ENCODE measurements at places on chromosomes 6 and 20.

- DNase-seq, result no peak
These were observed 81.4 kb upstream of the HEY2 start for GRCh38 chr6:125668071-125668470.

DNA sequence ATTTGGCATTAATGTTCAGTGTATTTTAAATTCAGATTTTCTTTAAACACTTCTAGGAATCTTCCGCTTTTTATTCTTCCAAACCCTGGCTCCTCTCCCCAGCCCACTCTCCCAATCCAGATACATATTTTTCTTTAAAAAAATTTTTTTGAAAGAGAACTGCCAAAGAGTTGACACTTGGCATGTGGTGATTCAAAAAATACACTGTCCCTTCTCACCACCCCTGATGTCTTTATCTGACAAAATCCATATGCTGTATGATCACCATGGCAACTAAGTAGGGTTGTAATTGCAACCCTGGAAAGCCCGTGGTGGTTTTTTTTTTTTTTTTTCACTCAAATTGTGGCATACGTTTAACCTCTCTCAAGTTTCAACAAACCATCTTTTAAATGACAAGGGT is 355.8 kb upstream of the SASH1 start:
- DNase-seq, result no peak

DNA sequence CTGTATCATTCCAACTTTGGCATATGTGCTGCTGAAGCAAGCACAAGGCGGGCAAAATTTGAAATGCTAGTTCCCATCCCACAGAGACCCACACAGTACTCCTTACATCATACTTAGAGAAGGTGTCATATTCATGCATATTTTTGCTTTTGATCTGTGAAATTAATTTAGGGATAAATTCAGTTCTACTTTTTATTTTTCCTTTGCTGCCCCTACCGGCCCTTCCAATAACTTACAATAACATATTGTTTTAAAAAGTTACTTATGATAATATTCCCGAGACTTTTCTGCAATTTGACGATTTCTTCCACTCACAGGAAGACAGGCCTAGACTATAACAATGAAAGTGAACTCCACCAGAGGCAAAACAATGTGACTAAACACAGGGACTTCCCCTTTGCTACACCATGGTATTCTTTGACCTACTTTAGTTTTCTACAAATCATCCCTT is 35.0 kb downstream of the SESN1 start:
- DNase-seq, result no peak

- no peak for DNase-seq
These were observed 166.2 kb downstream of the SCML4 start for GRCh38 chr6:107657755-107658461.

DNA sequence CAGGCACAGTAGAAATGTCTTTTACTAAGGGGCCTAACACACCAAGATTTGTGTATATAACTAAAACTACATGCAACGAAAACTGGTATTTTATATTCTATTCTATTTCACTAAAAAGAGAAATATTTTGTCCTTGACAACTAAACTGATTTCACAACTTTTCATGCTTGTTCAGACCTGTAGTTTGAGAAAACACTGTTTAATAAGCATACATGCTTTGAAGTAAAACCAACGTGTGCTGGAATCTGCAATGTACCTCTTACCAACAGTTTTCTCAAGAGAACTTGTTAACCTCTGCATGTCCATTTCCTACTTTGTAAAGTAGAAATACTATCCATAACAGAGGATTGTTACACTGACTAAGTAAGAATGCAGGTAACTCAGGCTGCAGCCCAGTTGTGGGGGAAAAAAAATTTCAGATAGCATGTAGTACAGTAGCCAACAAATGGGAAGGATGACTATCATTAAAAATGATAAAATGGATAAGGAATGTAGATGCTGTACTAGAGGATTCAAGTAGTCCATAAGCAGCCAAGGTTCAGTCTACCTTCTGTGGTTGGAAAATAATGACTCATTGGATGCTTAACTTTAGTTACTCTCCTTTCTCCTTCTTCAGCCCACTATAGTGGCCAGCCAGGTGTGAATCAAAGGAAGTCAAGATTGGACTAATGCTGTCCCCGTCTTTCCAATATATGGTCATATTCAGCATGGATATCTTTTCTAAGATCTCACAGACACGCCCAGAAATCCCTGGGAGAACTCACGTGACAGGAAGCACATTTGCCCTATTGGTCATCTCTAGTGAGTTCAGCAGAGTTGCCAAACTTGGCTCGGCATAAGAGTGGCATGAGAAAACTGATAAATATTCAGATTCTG is 65.2 kb downstream of the HFE start:
- no peak for DNase-seq

- no peak for DNase-seq
These were observed 45.7 kb upstream of the TPD52L1 start for GRCh38 chr6:125107896-125108295.

GRCh38 chr6:105641504-105641903 is 238.6 kb upstream of the PREP start:
- no peak for DNase-seq

DNA sequence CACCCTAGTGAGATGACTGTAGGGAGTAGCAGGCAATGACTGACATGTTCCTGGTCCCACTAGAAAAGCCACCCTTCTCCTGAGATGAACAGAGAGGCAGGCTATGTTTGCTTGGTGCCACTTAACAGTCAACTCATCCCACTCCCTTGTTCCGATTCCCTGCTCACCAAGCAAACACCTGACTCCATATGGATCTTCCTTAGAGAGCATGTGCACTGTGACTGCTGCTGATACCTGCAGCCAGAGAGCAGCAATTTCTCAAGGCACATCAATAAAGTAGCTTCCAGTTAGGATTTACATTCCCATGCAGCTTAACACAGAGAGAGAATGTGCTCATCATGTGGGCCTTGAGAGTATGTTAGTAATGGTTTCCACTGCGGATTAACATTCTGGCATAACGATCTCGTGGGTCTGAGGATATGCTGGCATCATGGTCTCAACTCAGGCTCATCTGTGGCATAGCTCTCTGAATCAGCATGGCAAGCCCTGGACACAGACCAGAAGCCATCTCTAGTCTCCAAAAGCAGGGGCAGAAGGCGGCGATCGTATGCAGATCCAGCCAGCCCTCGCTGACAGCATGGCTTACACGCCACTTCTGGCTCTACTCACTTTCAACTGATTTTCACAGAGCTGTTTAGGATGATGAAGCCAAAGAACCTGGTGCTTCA is 43.9 kb downstream of the ATXN1 start:
- no peak for DNase-seq

- DNase-seq, result no peak
These were observed 2.9 kb downstream of the SLC2A4RG start for GRCh38 chr20:63742381-63743024.

DNA sequence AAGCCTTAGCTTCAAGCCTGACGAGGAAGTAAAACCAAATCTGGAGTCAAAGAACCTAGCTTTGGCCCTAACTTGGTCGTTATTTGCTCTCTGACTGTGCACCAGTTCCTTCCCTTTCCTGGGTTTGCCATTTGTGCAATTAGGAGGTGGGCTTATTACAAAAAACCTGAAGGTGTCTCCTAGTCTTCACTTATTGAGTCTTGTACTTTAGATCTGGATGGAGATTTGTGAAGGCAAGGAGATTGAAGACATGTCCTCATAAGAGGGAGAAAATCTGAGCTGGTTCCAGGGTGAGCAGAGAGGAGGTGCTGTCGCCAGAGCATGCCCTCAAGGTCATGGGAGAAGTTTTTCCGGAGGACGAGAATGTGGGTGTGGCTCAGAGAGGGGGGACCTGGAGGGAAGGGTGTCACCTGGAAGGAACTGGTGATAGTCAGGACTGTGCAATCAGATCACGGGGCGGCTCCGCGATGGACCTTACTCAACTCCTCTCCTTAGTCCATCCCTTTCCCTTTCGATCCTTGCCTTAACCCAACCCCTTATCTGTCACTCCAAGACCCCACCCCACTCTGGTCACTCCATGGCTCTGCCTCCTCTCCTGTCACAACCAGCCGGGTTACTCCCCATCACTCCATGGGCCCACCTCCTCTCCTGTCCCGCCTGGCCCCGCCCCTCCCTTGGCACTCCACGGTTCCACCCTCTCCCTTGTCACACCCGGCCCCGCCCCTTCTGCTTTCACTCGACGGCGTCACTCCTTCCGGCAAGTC is 588 bp upstream of the ACSS2 start:
- DNase-seq, result no peak

DNA sequence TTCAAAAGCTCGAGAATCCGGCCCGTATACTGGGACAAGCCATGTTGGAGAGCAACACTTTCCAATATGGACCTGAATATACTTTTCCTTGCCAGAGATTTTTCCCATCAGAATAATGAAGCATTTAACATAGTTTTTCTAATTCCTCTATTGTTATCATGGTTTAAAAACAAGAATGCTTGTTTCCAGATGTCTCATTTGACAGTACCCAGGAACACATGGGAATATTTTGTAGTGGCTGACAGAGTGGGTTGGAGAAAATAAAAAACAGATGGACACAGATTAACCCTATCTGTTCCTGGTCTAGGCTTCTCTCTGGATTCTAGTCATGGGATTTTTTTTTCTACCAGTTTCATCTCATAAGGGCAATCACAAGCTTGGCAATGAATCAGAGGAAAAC is 164.8 kb upstream of the CEP162 start:
- DNase-seq, result no peak

DNA sequence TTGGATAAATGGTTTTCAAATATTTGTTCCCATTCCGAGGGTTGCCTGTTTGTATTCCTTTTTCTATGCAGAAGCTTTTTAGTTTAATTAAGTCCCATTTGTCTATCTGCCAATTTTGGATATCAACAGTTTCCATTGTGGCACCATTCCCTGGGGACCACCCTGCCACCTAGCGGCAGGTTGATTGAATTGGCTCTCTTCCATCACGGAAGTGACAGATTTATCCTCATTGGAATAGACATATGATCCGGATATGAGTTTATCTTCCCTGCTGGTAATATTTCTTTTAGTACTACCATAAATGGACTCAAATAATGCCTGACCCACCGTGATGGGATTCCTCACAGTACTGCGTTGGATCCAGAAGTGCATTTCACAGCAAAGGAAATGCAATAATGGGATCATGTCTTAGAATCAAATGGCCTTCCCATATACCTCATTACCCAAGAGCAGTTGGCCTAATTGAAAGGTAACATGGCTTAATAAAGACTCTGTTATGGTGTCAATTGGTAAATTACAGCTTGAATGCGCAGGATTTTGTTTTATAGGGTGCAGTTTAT is 327.0 kb downstream of the BMP2 start:
- DNase-seq, result no peak

GRCh38 chr20:47875297-47876025 is 90.2 kb upstream of the SULF2 start:
- DNase-seq, result no peak

GRCh38 chr6:136930528-136930927 is 8.4 kb downstream of the SLC35D3 start:
- no peak for DNase-seq

GRCh38 chr6:142307963-142308748 is 6.3 kb downstream of the ADGRG6 start:
- no peak for DNase-seq

DNA sequence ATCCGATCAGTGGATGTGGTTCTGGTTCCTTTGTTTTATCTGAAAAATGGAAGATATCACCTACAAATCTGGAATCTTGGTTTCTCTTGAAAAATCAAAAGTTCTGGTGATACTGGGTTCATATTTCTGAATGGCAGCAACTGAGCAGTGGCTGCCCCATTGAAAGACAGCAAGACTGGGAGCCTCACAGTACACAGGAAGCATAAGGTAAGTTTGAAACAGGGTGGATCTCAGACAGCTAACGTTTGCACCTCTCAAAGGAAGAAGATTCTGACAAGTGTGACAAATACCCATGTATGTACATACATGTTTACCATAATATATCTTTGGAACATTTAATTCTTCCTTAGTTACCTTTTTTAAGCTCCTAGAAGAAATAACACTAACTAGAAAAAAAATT is at the start of gene SAMD3:
SAMD3 (minus strand) TSS at position 177 of the 400 bp plus-strand sequence. CDS start 7,678 bp downstream, outside the sequence.
- DNase-seq, result no peak

- no peak for DNase-seq
These were observed 2.2 kb downstream of the SNTA1 start for GRCh38 chr20:33441142-33441955.

- no peak for DNase-seq
These were observed 230.2 kb upstream of the RNF24 start for GRCh38 chr20:4245542-4245941.

DNA sequence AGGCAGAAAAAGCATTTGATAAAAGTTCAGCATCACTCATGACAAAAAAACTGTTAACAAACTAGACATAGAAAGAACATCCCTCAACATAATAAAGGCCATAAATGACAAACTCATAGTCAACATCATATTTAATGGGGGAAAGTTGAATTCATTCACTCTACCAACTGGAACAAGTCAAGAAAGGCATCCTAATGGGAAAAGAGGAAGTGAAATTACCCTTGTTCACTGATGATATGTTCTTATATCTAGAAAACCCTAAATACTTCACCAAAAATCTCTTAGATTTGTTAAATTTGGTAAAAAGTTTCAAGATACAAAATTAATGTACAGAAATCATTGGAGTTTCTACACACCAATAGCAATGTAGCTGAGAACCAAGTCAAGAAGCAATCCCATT is 48.9 kb downstream of the GGTLC1 start:
- no peak for DNase-seq

DNA sequence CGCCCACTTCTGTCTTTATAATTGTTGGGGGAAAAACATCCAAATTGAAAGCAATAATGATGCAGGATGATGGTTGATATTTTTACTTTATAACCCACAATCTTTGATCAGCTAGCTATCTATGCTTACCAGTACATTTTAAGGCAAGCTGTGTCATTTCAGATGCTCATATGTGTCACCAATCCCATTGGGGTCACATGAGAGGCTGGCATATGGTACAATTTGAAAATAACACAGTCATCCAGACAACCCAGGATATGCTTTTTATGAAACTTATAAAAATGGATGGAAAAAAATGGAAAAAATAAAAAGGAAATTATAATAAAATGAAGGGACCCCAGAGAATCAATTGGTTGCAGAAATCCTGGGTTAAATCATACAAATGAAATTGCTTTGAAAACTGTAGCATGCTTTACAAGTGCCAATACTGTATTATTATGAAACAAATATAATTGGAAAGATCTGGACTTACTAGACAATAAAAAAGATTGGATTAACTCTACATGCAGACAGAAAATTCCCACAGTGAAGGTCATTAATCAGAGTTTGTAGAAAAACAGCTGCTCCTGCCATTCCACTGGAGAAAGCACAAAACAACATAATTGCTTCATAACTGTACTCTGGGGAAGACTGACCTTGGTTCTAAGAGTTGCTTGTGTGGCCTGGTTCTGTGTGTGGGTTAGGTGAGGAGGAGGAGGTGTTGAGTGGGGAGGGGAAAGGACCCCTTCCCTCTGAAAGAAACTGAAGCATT is 13.3 kb upstream of the PRIM2 start:
- DNase-seq, result no peak
